Stimulated activated CD4-positive, alpha-beta T cell treated with anti-CD3 and anti-CD28 coated beads, TNF-alpha, amount 100 ng/mL, for 4 hours (primary cell): ENCODE measurements at places on chromosomes 1 and 21.

DNA sequence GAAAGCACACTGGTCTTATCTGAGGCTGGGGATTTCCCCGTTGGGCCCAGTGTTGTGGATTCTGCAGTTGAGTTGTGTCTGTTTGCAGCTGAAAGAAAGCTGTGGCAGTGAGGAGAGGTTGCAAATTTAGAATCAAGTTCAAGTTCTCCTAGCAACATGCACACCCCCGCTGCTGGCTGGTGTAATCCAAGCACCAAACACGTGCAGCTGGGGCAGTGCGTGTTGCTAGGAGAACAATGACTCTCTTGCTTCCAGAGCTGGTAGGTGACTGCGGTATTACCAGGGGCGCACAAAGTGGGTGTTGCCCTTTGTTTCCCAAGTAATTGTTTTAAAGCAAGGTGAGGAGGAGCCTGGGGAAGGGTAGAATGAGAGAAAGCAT is 91.5 kb downstream of the IER5 start:
- DNase-seq = no peak

GRCh38 chr1:201891451-201892045 is 2.9 kb downstream of the SHISA4 start:
- no peak for DNase-seq

GRCh38 chr1:36080236-36080635 is 3.7 kb upstream of the TEKT2 start:
- DNase-seq = no peak

DNA sequence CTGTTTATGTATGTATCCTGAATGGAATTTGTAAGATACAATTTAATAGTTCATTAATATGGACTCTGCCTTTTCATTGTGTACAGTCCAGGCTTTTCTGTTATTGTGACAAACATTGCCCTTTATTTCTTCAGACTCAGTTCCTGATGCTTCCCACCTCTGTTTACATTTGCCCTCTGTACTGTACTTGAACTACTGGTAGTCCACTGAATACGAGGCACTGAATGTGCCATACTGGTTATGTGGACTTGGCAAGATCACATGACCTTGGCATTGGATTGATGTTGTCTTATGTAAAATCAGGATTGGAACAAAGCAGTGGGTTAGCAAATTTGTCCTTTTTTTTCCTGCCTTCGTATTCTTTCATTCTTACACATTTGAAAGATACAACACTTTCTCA is 27.8 kb downstream of the RALGPS2 start:
- DNase-seq = no peak

GRCh38 chr21:29168891-29169315 is 38.5 kb downstream of the MAP3K7CL start:
- DNase-seq = no peak
